ENCODE measurements at places on chromosomes 2 and 18. TPM values are rescaled to one million over a fixed set of nuclear protein-coding genes. Genes with fewer than 3 reads are reported as not detected.

GRCh38 chr2:240301256-240301795 is 134.1 kb upstream of the GPC1 start:
- no peaks in the 10 kb centered on the region for H3K4me1 ChIP-seq
- no peaks in the 10 kb centered on the region for H3K27me3 ChIP-seq
- H3K4me3 ChIP-seq, result no peak overlapping the region
- no peak for DNase-seq
- no peaks in the 10 kb centered on the region for H3K36me3 ChIP-seq

DNA sequence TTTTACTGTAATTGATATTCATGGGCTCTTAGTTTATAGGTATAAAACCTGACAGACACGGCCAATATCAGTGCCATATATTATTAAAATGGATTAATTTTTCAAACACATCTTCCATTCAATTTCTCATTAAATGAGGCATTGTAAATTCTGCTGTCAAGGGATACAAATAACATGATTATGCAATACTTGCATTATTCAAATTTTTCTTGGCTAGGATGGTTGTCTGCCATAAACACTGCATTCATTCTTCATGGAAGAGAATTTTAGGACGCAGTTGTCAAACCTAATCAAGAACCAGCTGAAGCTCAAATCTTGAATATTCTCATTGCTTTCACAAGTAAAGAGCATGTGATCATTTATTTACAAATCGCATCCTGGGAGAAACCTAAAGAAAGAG is 255.6 kb downstream of the RDH14 start:
- no peaks in the 10 kb centered on the region for H3K36me3 ChIP-seq
- DNase-seq, result no peak
- H3K27me3 ChIP-seq, result no peaks in the 10 kb centered on the region
- H3K4me1 ChIP-seq, result no peaks in the 10 kb centered on the region

- no peak overlapping the region for H3K4me3 ChIP-seq
- no peaks in the 10 kb centered on the region for H3K4me1 ChIP-seq
- H3K36me3 ChIP-seq, result no peaks in the 10 kb centered on the region
- no peak overlapping the region for H3K27ac ChIP-seq
- H3K27me3 ChIP-seq, result peaks cover 5% of the 10 kb centered on the region
- DNase-seq, result no peak
These were observed 201.9 kb upstream of the SPRED2 start for GRCh38 chr2:65634304-65634703.

DNA sequence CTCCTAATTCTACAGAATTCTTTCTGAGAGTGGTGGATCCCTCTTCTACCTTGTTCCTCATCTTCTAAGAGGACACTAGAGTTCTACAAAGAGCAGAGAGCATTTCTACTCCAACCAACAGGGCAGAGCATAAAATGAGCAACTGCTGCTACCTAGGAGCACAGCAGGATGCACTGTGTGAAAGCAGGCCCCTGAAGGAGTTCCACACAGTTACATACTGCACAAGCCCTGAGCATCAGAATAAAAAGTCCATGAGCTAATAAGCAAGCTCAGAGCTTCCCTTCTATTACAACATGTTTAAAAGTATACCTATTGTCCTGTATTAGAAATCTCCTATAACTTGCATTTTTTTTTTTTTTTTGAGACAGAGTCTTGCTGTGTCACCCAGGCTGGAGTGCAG is 8.4 kb downstream of the FHL2 start:
- H3K4me3 ChIP-seq, result no peak overlapping the region
- DNase-seq, result no peak
- H3K4me1 ChIP-seq, result no peaks in the 10 kb centered on the region
- no peaks in the 10 kb centered on the region for H3K27me3 ChIP-seq
- H3K27ac ChIP-seq, result no peak overlapping the region

Gene FSHR
- not detected for total RNA-seq

GRCh38 chr2:205878999-205879762 is 196.9 kb downstream of the NRP2 start:
- H3K27me3 ChIP-seq, result no peaks in the 10 kb centered on the region
- no peak overlapping the region for H3K4me3 ChIP-seq
- no peaks in the 10 kb centered on the region for H3K4me1 ChIP-seq
- DNase-seq, result no peak

GRCh38 chr2:39492095-39492590 is 55.1 kb upstream of the MAP4K3 start:
- no peak overlapping the region for H3K27ac ChIP-seq
- H3K36me3 ChIP-seq, result no peaks in the 10 kb centered on the region
- DNase-seq, result no peak
- no peak overlapping the region for H3K4me3 ChIP-seq

Gene RAPGEF4
- total RNA-seq, result not detected

Data from CD8-positive, alpha-beta memory T cell (primary cell).